ENCODE measurements at places on chromosomes 11 and 22.

- no peak for DNase-seq
Measured at GRCh38 chr22:27870234-27871191, 48.5 kb downstream of the PITPNB start.

GRCh38 chr22:44730022-44730393 lies 22.4 kb upstream of the ARHGAP8 start:
- no peak for DNase-seq

DNA sequence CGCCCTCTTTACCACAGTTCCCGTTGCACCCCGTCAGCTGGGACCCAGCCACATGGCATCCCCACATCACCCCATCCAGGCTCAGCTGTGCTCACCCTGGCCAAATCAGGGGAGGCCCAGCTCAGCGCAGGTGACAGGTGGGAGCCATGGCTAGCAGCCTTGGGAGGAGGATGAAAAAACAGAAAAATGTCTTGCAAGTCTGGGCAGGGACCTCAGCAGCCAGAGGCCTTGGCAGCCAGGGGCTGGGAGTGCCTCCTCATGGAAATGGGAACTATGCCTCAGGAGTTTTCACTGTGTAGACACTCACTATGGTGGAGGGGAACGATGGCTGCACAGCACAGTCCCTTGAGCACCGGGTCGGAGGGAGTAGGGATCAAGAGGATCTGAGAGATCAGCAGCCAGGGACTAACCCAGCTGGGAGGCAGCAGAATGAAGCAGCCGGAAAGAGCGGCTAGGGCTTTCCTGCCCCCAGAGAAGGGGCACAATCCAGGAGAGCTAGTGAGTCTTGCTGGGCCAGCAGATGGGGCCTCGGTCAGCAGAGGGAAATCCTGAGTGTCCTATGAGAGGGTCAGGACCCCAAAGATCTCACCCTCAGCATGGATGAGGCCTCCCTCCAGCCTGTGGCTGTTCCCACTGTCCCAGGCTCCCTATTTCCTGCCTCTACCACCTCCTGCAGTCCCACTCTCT lies 6.2 kb upstream of the FTH1 start:
- no peak for DNase-seq

DNA sequence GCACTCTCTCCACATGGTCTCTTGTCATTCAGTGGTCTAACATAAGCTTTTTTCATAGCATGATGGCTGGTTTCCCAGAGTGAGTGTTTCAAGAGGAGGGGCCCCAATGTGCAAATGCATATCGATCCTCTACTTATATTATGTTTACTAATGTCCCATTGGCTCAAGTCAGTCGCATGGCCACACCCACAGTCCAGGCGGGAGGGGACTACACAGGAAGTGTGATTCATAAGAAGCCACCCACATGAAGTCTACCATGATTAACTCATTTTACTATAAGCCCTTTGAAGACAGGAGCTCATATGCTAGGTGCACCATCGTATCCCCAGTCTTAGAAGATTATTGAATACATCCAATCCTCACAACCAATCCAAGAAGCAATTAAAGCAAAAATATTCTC lies 89.5 kb upstream of the ISX start:
- DNase-seq = no peak

DNA sequence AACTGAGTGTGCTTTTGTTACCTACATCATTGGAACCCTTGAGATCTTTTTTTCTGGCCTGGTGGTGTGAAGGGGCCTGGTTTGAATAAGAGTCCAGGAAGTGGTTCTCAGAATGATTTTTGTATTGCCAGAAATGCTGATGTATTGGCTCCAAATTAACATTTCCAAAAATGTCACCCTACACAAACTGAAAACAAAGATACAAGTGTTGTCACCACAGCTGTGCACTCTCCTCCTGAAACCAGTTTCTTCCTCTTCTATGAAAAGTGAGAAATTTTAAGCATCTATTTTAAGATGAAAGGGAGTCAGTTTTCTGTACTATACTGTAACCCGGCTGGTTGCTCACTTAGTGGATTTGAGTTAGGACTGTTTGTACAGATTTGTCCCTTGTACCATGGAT lies 218.8 kb downstream of the PGR start:
- DNase-seq = no peak

DNA sequence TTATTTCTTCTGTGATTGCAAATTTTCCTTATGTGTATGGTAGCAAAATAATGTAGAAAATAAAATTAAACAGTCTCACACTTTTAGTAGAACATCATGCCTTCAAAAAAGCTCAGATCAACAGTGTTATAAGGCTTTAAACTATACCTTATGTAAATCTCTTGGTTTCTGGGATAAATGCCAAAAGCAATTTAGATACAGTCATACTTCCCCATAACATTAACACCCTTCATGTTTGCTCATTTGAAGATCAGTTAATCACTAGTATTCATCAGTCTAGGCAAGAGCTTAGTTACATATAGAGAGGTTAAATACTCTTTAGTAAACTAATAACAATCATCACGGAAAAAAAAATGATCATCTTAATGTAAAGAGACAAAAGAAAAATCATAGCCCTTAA lies 421.8 kb upstream of the ANO3 start:
- DNase-seq = no peak

DNA sequence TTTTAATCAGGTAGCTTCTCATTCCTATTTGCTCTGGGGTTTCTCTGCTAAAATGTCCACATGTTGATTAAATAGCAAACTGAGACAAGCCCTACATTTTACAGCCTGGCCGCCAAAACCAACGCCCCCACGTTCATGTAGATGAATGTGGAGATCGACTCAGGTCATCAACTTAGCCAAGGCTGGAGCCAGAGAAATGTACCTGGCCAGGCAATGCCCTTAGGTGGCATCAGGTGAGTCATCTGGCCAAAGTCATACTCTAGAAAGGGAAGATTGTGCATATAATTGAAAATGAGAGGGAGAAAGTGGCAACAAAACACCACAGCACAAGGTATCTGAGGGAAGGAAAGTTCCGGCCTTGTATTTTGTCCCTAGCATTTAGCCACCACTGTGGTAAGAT lies 37.1 kb upstream of the CCDC89 start:
- DNase-seq = no peak

DNA sequence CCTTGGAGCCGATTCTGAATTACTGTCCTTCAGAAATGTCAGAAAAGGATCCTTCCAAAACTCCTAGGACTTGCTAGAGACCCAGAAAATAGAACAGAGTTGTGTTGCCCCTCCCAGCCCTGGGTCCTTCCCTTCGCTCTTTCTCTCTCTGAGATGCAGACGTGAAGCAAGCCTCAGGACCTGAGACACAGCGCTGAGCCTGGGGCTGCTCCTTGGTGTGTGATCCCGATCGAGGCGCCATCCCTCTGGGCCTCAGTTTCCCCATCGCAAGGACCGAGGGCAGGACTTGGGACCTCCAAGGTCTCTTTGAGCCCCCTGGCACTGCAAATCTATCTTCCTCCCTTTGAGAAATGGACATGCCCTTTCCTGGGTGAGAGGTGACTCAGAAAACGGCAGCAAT lies 533.5 kb downstream of the TBC1D22A start:
- no peak for DNase-seq

GRCh38 chr11:19020831-19021230 lies 39.7 kb downstream of the MRGPRX2 start:
- DNase-seq = no peak

DNA sequence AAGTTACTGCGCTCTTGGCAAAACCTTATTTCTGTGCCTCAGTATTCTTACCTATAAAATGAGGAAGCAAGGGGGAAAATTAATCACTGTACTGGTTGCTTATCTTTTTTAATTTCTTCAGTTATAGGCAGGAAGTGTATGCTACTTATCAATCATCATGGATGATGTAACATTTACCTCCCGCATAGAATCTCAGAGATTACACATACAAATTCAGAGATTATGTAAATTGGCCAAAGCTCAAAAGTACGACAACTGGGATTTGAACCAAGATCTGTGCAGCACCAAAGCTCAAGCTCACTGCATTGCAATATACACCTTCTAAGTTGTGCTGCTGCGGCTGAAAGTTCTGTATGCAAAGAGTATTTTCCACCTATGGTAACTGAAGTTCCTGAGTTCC lies 83.0 kb downstream of the PDHX start:
- no peak for DNase-seq

DNA sequence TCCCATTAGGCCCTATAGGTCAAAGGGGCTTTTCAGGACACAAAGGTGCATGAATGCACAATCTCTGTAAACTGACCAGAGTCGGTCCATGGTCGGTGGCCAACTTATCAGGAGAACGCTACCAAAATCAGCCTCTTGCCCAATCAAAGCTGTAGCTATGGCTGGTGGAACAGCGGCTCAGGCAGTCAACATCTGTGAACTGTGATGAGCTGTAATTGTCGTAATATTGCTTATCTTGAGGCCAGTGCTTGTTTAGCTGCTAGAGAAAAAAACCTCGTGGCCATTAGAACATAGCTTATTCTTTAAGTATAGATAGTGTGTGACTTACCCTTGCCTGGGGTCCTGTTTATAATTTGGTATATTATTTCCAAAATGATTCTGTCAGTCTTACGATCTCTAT lies 14.4 kb upstream of the CHST1 start:
- DNase-seq = no peak

- no peak for DNase-seq
Measured at GRCh38 chr11:74179234-74180052, 8.4 kb downstream of the PPME1 start.

DNA sequence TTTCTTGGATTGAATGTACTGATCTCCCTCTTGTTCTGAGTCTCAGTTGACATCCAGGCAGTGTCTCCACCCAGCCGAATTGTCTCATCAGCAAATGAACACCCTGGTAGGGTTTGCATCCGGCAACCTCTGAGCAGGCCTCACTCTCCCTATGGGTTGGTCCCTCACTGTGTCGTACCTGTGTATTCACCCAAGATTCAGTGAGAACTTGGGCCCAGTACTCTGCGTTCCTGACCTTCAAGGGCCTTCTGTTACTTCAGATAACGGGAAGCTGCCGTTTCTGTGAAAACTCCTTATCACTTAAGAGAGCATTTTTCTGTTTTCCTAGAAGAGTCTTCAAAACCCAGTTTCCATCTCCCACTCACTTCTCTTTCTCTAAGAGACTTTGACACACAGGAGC lies 915.6 kb downstream of the TBC1D22A start:
- no peak for DNase-seq

- no peak for DNase-seq
Measured at GRCh38 chr11:109586789-109587188, 164.8 kb downstream of the C11orf87 start.

GRCh38 chr11:45321669-45322068 lies 35.5 kb upstream of the SYT13 start:
- DNase-seq = no peak

DNA sequence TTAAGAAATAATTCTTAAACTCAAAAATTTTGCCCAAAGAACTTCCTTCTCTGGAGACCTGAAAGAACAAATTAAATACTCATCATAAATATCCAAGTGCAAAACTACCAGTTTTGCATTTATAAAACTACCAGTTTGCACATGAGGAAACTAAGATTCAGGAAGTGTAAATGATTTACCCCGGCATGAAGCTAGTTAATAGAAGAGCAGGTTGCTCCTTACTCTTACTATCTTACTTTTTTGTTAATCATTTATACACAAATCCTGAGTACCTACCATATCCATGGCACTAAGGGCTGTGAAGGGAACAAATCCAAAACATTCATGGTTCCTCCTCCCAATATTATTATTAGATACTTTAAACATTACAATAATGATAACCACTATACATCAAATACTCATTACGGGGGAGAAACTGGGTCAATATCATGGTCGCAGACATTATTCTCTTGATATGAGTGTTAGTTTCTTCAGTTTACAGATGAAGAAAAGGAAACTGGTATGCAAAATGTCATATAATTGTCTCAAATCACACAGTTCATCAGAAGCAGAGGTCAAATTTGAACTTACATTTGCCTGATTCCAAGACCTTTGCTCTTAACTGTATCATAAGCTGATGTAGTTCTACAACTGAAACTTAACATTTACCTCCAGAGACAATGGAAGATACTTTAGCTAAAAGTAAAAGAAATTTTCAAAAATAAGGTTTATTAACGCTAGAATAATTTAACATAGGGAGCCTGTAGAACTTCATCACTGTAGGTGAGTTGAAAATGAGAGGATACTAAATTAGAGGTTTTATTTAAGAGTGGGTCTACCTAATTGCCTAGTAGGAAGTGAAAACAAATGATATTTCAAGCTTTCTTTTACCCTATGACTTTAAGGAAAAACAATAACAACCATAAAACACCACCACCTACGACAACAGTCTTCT lies 74.5 kb downstream of the FAM76B start:
- no peak for DNase-seq

- DNase-seq = no peak
Measured at GRCh38 chr11:100637706-100638105, 49.4 kb upstream of the ARHGAP42 start.

- DNase-seq = peak; percentile 67
Measured at GRCh38 chr22:29907753-29908515, 25.0 kb downstream of the MTMR3 start.

DNA sequence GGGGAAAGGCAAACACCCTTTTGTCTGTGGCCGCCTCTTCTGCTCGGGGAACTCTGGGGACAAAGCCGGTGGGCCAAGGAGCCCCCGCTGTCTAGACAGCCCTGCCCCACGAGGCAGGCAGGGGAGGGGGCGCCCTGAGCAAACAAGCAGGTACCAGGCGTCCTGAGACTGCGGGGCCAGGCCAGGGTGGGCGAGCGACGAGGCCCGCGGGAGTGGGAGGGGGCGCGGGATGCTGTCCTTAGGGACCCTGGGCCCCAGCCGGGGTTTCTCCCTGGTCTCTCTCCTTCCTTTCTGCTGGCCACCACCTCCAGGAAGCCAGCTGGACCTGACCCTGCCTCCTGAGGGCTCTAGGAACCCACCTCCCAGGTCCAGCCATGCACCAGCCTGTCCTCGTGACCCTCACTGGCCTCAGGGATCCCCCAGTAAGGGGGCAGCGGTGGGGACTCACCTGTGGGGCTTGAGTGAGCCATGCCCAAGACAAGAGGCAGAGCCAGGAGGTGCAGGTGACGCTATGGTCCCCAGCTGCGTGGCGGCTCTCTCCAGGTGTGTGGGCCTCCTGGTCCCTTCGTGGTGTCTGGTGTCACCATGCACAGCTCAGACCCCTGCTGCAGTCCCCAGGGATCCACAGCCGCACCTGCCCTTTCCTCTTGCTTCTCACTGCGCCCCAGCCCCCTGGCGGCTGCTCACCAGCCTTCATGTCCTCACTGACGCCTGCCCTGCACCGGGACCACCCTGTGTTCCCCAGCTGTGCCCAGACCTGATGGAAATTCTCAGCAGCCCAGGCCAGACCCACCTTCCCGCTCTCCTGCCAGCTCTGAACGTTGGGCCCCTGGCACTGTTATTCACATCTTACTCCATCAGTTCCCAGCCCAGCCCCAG lies 26.5 kb upstream of the MUC5AC start:
- DNase-seq = no peak
